ENCODE measurements at places on chromosomes 2 and 18.
A peak's percentile ranks its signal among the peaks of the same experiment; 100 is the strongest.

DNA sequence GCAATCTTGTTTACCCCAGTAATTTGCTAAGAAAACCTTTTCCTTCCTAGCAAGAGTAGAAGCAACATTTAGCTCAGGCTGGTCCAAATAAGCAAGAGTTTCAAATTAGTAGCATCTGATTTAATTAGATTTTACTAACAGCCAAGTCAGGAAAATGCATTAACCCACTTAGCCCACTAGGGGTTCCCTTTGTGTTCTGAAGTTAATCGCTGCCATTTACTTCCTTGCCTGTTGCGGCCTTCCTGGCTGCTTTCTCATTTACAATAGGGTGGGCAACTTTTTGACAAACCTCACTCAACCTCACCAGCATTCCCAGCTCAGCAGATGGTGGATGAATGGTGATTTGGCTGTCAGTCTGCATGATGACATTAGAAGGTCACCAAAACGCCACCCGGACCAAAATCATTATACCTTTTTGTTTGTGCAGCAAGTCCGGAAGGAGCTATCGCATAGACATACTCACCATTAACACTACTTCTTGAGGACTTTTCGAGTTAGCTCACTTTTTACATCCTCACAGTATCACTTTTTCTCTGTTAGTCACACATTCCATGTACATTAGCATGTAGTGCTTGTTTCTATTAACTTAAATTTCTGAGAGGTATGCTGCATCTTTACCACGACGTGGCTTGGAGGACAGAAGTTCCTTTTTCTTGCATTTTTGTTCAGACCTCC, 101.5 kb upstream of the SETBP1 start:
- DNase-seq = no peak

DNA sequence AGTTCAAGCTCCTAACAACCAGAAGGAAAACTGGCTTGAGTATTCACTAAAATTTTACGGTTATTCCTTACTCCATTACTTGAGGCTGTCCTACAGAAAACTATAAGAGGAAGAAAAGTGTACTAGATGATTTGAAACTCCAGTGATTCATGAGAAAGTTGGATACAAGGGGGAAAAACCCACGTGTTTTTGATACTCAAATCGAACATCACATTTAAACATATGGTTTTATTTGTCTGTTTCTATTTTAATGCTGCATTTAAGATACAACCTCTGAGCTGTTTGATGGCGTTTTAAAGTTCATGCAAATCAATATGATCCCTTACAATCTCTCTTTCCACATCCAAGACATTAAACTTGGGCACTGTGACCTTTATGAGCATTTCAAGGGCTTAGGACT, 125.1 kb upstream of the LMAN1 start:
- DNase-seq = no peak

- no peak for DNase-seq
These were observed 7.7 kb downstream of the ITGB1BP1 start for GRCh38 chr2:9415516-9416169.

DNA sequence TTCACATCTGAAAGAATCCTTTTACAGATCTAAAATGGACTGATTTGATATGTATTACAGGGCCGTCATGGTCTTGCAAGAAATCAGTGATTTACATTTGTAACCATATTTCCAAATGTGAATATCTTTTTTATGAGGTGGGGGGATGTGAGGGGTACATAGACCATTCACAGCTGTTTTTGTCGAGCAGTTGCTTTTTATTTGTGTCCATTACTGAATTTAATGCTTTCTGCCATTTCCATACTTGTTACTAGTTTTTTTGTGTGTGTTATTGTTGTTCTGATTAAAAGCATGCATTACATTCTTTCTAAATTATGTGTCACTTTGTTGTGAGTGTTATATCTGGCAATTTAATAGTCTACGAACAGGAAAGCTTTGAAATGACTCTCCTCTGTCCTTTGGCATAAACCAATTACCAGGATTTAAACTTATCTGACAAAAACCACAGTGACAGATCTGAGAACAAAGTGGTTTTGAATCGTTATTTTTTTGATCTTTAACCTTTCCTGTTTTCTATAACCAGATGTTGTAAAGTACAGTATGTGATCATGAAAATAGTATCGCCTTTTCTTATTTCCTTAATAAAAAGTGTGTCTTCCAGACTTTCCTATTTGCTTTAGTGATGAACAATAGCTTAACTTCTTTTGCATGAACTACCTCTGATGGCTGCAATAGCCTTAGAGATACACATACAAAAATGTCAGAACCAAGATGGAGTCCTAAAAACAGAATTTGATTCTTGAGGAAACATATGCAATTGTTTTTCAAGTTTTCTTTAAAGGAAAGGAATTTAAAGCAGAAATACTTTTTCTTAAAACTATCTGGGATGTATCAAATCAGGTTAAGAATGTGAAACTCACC, 354.2 kb upstream of the ACVR2A start:
- no peak for DNase-seq

GRCh38 chr2:238945433-238946150, 97.7 kb downstream of the TWIST2 start:
- peak; percentile 28 for DNase-seq

GRCh38 chr2:28364610-28365009, 28.0 kb upstream of the FOSL2 start:
- DNase-seq = no peak

GRCh38 chr2:226981791-226982326, 146.0 kb downstream of the RHBDD1 start:
- no peak for DNase-seq

- DNase-seq = no peak
These were observed 285.1 kb upstream of the SLC14A2 start for GRCh38 chr18:45330170-45330594.

DNA sequence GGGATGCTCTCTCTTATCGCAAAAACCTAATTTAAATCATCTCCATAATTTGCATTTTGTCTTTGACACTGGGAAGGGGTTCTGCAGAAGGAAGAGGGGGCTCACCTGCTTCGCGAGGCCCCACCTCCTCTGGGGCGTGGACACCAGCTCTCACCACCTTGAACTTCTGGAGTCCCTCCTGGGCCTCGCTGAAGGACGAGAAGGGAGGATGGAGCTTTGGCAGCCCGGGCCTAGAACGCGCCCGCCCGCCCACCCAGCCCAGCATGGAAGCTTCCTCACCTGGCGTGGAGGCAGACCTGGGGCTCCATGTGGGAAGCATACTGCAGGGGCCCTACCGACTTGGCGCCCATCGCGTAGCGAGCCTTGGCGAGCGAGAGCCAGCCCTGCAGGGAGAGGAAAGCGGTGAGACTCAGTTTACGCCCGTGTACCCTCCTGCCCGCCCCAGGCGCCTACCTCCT, 1.1 kb upstream of the IMP4 start:
- no peak for DNase-seq

GRCh38 chr2:122340246-122340645, 584.8 kb downstream of the TSN start:
- no peak for DNase-seq

DNA sequence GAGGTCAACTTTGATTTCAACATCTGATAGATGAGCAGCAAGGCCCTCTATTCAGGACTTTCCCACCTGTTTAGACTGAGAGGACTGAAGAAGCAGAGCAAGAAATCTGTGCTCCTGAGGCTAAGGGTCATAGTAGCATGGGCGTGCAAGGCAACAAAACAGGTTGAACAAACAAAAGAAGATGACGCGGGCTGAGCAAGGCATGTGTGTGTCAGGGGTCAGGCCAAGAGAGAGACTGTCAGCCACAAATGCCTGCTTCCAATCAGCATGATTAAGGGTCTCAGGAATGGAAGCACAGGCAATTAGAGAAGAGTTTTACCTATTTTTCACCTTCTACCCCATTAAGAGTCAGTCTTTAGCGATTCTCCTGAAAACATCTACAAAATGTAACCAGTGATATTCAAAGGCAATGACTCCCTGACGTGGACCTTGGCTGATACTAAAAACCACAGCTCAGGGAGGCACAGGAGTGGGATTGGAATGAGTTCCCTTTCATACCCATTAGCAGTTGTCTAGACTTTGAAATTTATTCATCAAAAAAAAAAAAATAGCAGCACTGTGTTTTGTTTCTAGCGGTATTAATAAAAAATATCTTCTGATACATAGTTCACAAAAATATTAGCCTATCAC, 81.9 kb downstream of the DYNAP start:
- no peak for DNase-seq

DNA sequence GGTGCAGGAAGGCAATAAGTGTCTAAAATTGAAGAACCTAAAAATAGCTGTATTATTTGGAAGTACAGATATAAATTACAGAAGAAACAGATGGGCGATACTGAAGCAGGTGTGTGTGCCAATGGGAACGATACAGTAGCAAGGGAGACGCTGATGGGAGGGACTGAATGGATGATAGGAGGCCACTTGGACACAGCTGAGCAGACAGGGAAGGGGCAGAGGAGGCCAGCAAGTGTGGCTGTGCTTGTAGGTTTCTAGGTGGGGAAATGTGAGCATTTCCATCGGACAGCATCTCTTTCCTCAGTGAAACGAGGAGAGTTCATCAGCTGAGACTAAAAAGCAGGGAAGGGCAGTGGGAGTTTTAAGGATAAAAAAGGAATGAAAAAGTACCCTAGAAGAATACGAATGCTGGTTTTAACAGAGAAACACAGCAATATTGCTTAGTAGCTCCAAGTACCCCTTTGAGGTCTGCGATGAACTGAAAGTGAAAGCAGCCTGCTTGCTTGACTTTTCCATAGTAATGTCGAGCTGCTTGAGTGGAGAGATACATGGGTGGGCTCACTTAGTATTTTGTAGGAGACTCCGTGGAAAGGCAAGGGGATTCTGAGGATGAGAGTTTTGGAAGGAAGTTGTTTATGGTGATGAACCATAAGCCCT, 91.7 kb upstream of the EPC2 start:
- no peak for DNase-seq

- no peak for DNase-seq
These were observed 38.0 kb downstream of the TMX3 start for GRCh38 chr18:68676913-68677312.

GRCh38 chr18:68234131-68234530, 480.8 kb downstream of the TMX3 start:
- no peak for DNase-seq

- DNase-seq = no peak
These were observed 409.4 kb upstream of the SYT4 start for GRCh38 chr18:43686709-43687108.

- no peak for DNase-seq
These were observed 218.8 kb downstream of the BCL11A start for GRCh38 chr2:60334610-60335009.

DNA sequence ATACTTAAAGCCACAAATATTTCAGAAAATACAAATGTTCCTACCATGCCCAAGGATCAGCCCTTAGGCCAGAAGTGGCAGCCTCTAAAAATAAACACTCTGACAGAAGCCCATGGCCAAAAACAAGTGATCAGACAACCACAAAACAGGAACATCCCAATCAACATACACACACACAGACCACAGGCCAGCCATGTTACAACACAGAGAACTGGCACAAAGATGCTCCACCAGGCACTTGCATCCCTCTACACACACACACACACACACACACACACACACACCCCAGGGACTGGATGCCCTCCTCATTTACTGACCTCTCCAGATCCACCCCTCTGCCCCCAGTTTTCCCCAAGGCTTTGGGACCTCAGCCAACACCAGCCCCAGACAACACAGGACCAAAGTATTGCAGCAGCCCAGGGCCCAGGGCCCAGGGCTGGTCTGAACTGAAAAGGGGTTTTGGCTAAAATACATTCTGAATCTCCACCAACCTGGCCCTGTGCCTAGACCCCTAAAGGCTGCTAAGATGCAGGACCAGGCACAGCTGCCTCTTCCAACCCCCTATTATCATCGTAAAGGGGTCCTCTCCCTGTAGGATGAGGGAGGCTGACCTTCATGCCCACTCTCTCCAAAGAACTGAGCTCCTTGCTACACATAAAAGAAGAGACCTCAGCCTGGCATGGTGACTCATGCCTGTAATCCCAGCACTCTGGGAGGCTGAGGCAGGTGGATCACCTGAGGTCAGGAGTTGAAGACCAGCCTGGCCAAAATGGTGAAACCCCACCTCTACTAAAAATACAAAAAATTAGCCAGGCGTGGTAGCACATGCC, 151.4 kb downstream of the TNS1 start:
- DNase-seq = no peak

DNA sequence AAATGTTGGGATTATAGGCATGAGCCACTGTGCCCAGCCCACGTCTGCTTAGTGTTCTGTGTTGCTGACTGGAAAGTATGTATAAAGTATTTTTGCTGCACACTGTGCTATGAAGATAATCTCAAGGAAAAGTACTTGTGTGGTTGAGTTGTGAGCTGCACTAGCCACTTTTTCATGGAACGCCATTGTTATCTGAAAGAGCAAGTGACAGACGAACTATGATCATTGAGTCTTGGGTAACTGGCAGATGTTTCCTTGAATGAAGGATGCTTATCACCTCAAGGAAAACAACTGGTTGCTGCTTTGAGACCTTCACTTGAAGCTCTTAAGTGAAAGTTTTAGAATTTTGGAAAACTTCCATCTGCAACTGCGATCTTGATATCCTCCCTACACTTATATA, 82.2 kb upstream of the KCTD1 start:
- no peak for DNase-seq

DNA sequence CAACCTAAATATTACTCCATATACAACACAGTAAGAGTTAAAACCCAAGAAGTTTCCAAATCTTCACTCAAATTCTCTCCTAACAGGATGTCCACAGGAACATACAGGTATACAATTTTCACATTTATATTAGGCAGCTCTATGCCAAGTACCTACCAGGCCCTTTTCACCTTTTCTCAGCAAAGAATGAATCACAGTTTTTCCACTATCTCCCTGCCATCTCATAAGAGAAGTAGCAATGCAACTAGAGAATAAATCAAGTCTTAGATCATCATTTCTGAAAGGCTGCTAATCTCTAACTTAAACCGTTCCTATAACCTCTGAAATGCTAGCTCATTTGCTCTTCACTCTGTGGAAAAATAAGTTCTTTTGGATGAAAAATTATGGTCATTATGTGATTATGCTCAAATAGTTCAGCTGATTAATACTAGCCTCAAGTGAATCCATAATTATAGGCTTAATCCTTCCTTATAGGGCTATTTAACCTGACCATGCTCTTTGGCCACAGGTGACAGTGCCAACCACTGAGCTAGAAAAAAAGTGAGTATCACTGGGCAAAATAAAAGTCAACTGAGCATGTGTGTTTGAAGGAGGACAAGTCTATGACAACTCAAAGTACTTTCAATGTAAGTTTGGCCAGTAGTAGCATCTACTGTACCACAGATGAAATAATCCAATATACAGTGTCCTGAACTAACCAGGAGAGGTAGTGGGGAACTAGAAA, 79.7 kb downstream of the COBLL1 start:
- no peak for DNase-seq

GRCh38 chr2:26740890-26741302, 23.2 kb upstream of the SLC35F6 start:
- DNase-seq = no peak

- DNase-seq = no peak
These were observed 19.3 kb downstream of the RBMS1 start for GRCh38 chr2:160474319-160474645.
